ENCODE measurements at places on chromosomes 5 and 9.

GRCh38 chr9:124263800-124264426 lies 6.2 kb downstream of the NEK6 start:
- DNase-seq: no peak

GRCh38 chr5:179393078-179393477 lies 47.8 kb upstream of the ADAMTS2 start:
- DNase-seq: no peak

- DNase-seq: no peak
These were observed 47.8 kb upstream of the EQTN start for GRCh38 chr9:27344776-27345175.

DNA sequence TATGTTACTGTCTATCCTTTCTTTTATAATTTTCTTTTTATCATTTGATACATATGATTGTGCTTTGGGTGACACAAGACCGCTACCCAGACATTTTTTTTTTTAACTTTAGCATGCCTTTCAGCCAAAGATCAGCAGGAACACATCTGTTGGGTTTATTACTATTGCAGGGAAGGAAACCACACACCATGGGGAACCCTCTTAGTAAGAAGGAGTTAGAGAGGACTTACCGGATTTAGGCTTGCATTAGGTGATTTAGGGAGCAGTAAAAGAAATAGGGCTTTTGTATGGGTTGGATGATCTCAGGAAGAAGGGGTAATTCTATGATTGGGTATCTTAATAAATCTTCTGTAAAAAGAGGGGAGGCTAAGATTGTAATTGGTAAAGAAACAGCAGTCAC lies 138.2 kb downstream of the SNX18 start:
- no peak for DNase-seq

DNA sequence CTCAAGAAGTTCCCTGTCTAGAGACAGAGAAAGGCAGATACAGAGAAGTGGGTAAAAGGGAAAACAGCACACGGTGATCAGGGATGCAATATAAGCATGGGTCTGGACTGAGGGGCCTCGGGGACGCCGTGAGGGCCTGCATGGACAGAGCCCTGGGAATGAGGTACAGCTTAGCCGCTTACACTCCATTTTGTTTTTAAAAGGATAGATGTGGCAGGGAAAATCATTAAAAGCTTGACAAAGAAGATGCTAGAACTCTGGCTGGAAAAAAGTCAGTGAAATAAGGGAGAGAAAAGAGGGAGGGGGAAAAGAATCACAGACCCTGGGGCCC lies 69.1 kb downstream of the EPB41L4B start:
- DNase-seq: no peak

DNA sequence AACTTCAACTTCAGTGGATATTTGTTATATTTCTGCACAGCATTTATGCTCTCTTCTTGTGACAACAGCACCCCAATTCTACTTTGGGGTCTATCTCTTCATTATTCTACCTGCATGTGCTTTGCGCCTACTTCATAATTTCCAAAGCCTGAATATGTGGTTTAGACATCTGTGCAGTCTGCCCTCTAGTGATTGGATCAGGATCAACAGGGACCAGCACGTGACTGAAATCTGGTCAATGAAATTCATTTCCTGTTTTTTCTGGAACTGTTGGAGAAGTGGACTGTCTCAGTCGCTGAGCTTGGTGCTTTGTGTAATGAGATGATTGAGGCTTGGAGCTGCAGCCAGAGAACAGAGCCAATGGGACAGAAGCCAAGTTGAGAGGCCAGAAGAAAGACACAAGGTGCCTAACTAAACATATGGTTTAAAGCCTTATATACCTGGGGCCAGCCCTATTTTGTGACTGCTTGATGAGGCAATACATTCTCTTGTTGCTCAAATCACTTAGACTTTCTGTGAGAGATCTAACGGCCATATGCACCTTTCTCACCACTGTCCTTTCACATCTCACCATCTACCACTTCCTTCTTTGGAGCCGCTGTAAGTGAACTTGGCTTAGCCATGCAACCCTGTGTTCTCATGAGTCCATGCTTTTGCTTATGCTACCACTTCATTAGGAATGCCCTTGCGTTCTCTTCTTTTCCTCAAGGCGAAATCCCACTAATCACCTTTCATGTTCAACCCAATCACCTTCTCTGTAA lies 68.8 kb upstream of the PPP2R2B start:
- DNase-seq: no peak

DNA sequence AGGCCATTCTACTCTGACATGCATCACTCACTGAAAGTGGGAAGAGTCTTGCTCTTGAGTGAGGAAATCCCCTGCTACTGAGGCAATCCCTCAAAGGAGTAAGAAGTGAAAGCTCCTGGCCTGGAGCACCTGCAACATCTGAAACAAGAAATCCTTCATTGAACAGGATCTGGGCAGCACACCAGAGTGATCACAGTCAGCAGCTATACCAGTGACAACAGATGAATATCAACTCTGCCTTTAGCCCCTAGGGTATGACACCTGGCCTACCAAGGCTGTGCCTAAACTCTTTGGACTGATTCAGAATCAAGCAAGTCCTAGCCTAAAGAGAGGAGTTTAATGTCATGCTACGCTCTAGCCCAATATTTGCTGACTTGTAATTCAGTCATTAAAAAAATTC lies 156.2 kb upstream of the CCDC152 start:
- no peak for DNase-seq

GRCh38 chr9:92407818-92408217 lies 3.4 kb upstream of the OGN start:
- no peak for DNase-seq

GRCh38 chr5:111779922-111780292 lies 22.9 kb upstream of the NREP start:
- no peak for DNase-seq

DNA sequence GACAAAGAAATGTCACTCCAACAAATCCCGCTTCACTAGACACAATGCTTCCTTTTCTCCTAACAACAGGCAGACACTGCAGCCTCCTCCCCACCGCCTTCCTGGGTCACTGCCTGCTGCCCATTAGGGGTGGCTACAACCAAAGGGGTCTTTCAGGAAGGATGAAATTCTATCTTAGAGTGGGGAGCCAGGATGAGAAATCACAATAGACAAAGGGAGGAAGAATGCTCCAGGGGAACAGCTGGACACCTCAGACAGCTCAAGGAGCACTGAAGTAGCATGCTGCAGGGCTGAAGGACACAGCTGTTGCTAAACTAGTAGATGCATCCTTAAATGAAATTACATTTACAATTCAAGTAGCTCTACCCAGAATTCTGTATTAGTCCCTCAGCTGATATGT lies 54.2 kb downstream of the PRELID2 start:
- peak; percentile 16 for DNase-seq

- DNase-seq: no peak
These were observed 370 bp upstream of the CDH6 start for GRCh38 chr5:31193116-31193515.

DNA sequence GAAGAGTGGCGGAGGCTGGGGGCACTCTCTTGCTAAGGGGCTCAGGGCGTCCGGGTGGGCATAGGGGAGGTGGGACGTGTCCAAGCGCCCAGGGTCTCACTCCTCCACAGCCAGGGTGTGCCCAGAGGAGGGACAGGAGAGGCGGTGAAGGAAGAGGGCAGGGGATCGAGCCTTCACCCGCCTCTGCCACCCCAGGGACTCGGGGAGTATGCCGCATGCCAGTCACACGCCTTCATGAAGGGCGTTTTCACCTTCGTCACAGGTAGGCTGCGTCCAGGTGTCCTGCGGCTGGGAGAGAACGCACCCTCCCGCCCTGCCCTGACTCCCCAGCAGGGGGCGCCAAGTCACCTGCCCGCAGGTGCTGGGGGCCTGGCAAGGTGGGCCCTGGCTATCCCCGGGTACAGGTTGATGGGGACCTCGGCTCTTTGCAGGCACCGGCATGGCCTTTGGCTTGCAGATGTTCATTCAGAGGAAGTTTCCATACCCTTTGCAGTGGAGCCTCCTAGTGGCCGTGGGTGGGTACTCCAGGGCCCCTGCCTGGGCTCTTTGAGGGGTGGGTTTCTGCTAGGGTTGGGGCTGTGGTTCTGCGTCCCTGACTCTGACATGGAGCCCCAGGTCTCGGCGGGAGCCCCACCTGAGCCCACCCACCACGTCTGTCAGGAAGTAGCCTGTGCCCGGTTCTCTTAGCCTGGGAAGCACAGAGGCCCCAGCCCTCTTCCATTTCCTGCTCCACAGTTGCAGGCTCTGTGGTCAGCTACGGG lies 552 bp downstream of the TMEM141 start:
- no peak for DNase-seq

GRCh38 chr9:76677481-76678055 lies 86.7 kb upstream of the PCA3 start:
- no peak for DNase-seq

DNA sequence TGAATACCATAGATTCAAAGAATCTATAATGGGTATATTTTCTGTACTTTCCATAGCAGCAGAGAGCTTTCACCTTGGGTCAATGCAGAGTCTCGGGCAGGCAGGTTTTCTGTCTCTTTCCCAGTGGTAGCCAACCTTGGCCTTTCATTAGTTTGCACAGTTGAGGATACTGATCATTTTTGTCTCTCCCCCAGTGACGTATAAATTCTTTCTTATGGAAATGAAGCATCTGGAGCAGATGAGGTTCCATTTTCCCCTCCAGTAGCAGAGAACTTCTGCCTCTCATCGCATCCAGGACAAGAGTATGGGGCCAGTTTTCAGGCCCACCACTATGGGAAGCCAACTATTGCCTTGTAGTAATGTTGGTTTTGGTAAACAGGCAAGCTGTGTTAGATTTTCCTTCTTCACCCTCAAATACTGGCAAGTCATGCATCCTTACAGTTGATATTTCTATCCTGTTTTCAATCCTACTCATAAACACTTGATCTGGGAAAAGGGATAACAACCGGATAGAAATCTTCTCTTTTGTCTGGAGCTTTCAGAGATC lies 845.2 kb upstream of the CDH18 start:
- DNase-seq: no peak

DNA sequence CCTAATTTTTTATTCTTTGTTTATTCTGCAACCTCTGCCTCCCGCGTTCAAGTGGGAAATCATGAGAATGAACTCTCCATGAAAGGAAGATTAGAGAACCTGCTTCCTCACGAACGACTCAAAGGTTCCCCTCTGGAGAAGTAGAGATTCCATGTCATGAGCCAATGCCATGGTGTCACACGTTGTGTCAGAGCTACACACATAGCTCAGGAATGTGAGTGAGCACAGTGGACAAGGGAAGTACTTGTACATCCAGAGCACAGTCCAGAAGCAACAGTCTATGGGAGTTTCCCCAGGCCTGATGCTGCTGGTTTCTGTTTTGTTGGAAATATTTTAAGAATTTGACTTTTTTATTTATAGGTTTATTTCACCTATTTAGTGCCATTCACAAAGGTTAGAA lies 26.8 kb upstream of the PPP2CA start:
- no peak for DNase-seq

GRCh38 chr5:180119031-180119902 lies 47.7 kb upstream of the RNF130 start:
- no peak for DNase-seq

GRCh38 chr5:125390326-125390725 lies 643.9 kb upstream of the ZNF608 start:
- peak; percentile 22 for DNase-seq

GRCh38 chr5:175822225-175822624 lies 49.2 kb upstream of the CPLX2 start:
- DNase-seq: no peak

DNA sequence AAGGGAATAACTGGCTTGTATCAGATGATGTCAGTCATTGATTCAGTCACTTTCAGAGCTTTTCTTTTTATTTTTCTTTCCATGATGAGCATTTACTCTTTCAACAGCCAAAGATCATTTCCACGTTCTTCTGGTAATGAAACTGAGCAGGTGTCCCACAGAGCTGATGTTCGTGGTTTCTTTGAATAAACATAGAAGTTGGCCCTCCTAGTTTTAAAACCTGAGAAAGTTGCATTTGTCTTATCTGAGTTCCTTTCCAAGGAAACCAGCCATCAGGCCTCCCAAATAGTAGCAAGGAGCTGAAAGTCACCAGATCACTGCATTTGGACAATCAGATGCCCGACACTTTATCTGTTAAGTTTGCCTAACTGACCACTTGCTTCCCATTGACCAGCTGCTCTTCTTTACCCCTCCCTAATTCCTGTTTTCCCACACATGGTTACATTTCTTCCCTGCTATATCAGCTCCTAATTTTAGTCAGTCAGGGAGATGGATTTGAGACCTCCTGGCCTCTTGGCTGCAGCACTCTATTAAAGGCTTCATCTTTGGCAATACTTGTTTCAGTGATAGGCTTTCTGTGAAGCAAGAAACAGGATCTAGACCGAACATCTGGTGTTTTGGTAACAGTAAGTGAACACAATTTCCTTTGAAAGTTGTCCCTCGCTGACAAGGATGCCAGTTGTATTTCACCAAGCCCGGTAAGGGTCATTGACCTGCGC lies 420.8 kb downstream of the CHSY3 start:
- no peak for DNase-seq

DNA sequence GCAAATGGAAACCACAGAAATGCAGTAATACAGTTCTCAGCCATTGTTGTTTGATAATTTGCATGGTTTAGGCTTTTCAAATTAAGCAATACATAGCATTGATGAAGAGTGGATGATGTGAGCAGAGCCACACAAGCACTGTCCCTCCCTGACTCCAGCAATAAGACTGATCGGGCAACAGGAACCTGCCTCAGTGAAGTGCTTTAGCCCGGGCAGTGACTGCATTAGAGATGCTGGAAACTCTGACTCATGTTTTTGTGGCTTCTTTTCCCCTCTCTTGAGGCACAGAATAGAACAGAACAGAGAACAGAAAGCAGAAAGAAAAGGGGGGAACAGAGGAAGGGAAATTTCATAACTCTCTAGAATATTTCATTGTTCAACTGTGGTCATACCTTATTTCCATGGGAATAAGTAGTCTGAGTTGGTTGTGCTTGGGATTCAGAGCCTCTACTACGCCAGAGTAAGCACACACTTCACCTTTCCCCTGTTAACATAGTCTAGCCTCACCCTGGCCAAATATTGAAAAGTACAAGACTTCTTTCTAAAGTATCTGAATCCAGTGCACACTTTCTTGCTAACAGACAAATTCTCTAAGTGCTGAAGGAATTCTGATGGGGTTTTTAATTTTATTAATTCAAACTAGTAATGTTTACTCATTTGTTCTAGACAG lies 164.8 kb upstream of the VCAN start:
- no peak for DNase-seq

DNA sequence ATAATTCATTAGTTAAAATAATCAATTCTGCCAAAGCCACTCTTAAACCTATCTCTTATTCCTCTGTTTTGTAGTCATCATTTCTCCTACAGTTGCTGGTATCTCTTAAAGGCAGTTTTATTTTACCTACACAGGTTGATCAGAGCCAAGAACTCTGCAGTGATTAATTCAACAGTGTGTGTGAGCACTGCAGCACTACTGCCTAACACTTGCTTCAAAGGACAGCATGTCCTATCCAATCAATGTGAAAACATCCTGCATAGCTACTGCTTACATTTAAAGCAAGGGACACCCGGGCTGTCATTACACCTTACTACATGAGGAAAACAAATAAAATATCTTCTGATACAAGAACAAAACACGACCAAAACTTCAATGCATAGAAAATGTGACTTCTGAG lies 45.1 kb upstream of the HK3 start:
- no peak for DNase-seq

DNA sequence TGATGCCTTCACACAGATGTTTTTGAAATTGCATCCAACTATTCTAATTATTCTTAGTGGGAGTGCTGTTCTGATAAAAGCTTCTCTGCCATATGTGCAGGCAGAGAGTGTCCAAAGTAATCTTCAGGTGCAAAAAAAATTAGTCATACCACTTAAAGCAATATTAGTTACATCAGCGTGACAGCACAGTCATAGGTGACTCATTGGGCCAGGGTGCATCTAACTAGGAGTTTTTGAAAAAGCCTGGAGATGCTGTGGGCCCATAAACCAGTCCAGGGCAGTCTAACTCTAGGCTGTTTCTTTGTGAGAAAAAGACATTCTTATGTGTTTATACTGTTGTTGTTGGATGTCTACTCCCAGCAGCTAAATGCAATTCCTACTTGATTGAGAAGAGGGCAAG lies 33.0 kb upstream of the C6 start:
- DNase-seq: no peak

All from renal pelvis (tissue), 12 donors.